Kidney epithelial cell (primary cell): ENCODE measurements at places on chromosomes 12 and 14. TPM values are rescaled to one million over a fixed set of nuclear protein-coding genes. Genes with fewer than 3 reads are reported as not detected.

GRCh38 chr12:53495903-53496751, 3.1 kb downstream of the MAP3K12 start:
- no peak for DNase-seq

DNA sequence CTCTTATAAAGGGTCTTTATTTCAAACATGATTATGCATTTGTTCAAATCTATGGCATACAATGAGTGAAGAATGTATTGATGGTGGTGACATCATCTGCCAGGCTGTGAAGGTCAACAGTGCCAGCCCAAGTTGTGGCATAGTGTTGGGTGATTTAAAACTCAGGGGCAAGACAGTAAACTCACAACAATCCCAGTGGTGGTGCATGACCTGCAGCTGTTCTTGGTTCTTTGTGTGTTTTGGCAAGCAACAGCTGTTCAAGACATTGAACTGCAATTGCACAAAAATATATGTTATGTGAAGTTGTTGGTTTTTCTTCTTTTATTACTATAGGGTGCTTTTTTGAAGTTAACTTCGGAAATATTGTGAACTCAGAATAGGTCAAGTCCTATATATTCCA, 851.6 kb downstream of the NRXN3 start:
- DNase-seq = no peak

- no peak for DNase-seq
These were observed 229.8 kb upstream of the FLRT2 start for GRCh38 chr14:85300107-85300506.

Gene IFI27L1
- 21.5 and 24.7 TPM in 2 replicates for total RNA-seq

- DNase-seq = no peak
These were observed 43.8 kb upstream of the ARID2 start for GRCh38 chr12:45685680-45686079.

Gene GPR84
- not detected in 2 replicates for total RNA-seq
